Dorsolateral prefrontal cortex (tissue), 122 donors: ENCODE measurements at places on chromosomes 3 and 15.

DNA sequence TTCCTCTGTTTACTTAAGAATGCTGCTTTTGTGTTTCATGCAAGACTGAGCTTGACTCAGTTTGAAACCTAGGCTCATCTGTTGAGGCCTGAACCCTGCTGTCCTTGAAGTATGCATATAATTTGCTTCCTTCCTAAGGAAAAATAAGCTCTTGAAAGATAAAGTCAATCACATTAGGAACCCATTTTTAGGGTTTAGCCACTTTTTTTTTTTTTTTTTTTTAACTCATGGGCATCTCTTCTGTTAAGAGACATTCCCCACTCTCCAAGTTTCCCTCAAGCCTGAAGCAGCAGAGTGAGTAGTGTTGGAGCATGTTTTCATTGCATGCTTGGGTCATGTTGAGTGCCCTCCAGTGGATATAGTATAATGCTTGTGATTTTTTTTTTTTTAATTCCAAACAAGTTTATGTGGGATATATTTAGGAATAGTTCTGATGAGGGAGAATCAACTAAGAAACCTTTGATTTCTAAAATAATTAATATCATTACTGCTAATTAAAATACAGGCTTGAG is 3.6 kb downstream of the CTNNB1 start:
- DNase-seq: no peak

DNA sequence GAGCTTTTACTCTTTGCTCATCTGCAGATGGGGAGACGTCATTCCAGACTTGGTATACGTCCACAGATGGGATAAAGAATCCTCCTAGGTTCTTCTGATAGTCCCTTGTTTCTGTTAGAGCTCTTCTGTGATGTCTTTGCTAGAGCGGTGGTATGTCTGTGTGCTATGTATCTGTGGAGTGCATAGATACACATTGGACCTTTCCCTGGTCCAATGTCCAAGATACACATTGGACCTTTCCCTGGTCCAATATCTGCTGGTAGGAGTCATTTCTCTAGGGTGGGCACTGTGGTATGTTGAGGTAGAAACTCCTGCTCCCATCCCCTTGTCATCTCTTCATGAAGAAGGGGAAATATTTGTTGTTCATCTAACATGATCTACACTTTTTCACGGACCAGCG is 47.5 kb upstream of the LPP start:
- no peak for DNase-seq

- DNase-seq: no peak
These were observed 11.8 kb downstream of the ZBTB47 start for GRCh38 chr3:42665050-42665878.

- no peak for DNase-seq
These were observed 231.4 kb downstream of the TIGIT start for GRCh38 chr3:114525278-114525677.

DNA sequence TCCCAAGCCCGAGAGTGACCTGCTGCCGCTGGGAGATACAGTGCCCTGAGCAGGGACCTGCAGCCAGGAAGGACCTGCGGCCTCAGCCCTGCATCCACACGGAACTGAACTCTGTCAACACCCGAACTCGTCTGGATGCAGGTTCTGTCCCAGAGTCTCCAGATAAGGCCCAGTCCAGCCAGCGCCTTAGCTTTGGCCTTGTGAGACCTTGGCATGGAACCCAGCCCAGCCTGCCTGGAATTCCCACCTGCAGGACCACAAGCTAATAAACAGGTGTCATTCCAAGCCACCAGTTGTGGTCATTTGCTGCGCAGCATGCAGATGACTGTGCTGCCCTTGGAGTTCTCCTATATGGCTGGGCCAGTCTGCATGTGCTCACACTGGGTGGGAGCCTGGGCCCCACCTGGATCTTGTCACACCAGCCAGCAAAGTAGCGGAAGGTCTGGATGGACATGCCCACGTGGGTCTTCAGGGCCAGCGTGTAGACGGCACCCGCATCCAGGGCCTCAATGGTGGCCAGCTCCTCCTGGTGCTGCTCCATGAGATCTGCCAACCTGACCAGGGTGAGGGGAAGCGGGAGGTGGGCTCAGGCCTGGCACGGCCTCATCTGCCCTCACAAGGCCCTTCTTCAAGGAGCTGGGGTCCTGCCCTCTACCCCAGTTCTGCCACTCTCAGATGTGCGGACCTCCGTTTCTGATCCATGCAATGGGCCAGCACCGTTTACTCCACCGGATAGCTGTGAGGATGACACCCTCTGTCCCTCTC is 47.2 kb upstream of the SLC41A3 start:
- peak; percentile 25 for DNase-seq

- no peak for DNase-seq
These were observed 72.1 kb upstream of the OXTR start for GRCh38 chr3:8841472-8841871.

DNA sequence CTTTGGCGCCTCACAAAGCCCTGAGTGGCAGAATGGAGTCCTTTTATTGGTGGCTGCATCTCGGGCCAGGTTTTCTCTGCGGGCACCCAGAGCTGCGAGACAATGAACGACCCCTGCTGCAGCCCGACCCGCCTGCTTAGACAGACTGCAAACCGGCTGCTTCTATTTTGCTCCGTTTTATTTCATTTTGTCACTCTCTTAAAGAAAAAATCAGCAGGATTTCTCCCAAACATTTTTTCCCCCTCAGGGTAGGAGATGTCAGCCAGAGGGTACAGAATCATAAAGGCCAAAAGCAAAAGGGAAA is 64.8 kb downstream of the OXNAD1 start:
- DNase-seq: peak; percentile 45

DNA sequence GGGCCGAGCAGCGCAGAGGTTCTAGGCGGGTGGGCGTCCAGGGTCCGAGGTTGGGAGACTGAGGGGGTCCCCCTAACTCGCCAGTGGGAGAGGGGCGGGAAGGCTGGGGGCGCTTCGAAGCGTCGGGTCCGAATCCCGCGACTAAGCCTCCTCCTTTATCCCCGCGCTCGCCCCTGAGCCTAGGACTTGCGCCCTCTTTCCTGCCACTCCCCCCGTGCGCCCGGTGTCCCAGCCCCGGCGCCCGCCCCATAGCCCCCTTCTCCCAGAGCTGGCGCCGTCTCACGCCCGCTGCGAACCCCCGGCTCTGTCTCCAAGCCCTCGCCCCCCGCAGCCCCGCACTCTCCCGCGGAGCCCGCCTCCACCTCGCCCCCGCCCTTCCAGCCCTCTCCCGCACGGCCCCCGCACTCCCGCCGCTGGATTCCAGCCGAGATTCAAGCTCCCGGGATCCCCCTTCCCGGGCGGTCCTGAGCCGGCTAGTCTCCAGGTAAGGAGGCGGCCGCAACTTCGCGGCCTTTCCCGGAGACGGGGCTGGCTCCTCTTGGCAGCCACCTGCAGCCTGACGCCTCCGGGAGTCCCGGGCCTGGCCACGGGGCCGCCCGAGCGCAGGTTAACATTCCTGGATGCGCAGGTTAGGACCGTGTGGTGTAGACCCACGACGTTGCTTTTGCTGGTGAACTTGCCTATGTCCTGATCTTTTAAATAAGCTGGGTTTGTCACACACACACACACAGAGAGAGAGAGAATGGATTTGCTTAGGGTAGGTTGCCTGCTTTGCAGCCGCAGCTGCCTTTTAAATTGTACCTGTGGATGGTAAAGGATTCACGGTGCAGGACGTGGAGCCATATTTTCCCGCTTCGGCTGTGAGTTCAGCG is 563 bp downstream of the PXYLP1 start:
- DNase-seq: no peak

DNA sequence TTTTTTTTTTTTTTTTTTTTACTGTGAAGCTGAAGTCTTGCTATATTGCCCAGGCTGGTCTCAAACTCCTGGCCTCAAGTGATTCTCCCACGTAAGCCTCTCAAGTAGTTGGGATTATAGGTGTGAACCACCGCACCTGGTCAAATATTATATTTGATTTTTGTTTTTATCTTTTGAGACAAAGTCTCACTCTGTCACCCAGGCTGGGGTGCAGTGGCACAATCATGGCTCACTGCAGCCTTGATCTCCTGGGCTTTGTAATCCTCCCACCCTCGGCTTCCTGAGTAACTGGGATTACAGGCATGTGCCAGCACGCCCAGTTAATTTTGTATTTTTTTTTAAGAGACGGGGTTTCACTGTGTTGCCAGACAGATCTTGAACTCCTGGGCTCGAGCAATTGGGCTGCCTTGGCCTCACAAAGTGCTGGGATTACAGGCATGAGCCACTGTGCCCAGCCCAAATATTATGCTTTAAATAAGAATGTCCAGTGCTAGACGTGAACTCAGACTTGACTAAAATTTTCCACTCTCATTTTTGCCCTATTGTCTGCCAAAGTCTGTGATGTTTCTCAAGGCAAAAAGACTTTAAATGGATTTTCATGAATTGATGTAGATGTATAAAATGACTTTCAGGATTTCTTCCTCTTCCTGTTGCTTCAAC is 33.4 kb upstream of the CRBN start:
- DNase-seq: no peak

DNA sequence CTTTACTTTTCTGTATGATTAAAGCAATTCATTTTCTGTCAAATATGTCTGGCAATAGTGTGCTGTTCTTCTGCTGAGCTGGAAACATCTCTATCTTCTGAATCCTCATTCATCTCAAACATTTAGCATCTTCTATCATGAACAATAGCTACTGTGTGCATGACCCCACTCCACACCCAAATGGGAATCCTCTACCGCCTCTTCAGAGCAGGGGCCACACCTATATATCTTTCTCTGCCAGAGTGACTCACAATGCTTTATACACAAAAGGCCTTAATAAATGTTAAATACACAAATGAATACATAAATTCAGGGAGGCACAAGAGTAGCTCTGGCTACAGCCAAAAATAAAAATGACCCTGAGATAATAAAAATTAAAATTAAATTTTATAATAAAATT is 8.0 kb downstream of the ALDH1A2 start:
- DNase-seq: no peak

GRCh38 chr3:59502806-59503205 is 453.0 kb upstream of the CFAP20DC start:
- DNase-seq: no peak

- DNase-seq: no peak
These were observed 63.0 kb downstream of the NCEH1 start for GRCh38 chr3:172647823-172648222.

- DNase-seq: no peak
These were observed 69.0 kb downstream of the CHD2 start for GRCh38 chr15:92968926-92969651.

DNA sequence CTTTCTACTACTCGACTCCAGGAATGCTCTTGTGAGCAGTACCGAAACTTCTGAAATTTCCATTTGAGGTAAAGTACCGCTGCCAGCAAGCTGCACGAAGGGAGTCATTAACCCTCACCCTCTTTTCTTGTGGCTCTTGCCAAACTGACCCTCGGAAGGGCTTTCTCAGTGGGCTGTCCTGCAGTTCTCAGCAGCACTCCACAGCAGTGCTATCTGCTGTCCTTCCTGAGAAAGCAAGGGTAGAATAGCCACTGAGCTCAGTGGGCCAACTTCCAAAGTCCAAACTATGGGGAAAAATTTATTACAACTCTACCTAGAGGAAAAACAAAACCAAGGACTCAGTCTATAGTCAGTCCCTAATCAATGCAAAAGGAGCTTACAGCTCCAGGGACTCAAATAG is 38.5 kb upstream of the COL8A1 start:
- DNase-seq: no peak

GRCh38 chr3:150605998-150606641 is 3.0 kb downstream of the SELENOT start:
- no peak for DNase-seq

- no peak for DNase-seq
These were observed 114.4 kb downstream of the NTRK3 start for GRCh38 chr15:88142121-88142520.

GRCh38 chr15:69585937-69586336 is 133.3 kb downstream of the RPLP1 start:
- DNase-seq: no peak

- no peak for DNase-seq
These were observed 5.6 kb downstream of the TERC start for GRCh38 chr3:169759256-169759655.

DNA sequence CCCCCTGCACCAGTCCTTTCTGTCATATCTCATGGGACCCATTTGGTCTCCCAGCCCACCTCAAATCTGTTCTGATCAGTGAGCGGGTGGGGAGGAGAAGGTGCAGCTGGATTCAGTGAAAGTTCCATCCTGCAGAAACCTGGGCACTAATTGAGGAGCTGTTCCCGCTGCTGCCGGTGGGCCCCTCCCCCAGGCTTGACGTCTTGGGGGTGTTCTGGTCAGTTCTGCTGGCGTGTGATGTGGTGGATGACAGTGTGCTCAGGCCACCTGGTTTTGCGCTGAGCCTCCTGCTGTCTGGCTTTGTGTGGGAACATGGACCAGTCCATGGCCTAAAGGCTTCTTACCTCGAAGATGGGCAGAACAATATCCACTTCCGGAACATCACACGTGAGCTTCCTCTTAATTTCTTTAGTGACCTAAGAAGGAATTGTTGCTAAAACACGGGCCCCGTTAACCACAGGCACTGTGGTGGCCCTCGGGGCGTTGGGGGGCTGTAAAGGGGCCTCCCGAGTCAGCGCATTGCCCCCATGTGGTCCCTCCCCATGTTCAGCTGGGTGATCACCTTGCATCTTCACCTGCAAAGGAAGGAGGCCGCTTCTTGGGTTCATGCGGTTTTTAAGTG is 59.7 kb downstream of the RGMA start:
- no peak for DNase-seq

GRCh38 chr3:176328198-176328597 is 869.1 kb downstream of the TBL1XR1 start:
- DNase-seq: no peak

GRCh38 chr3:180335050-180335449 is 266.9 kb upstream of the TTC14 start:
- no peak for DNase-seq

GRCh38 chr3:4846543-4846942 is 132.7 kb upstream of the BHLHE40 start:
- DNase-seq: no peak

DNA sequence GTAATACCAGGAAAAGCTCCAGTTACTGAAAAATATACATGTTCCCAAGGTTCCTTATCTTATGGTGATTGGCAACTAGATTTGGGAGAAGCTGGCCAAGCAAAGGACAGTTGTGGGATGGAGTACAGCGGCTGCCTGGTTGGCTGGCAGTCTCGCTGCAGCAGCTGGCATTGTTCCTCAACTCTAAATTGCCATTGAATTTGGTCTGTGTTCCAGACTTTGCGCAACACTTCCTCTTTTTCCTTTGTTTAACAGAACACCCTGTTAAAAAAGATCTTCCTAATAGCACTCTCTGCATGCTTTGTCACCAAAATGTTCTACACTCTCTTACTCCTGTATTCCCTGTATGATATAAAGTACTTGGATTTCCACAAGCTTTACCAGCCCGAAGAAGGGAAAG is 420.6 kb upstream of the RBMS3 start:
- no peak for DNase-seq

GRCh38 chr3:22691856-22692628 is 511.1 kb upstream of the UBE2E2 start:
- no peak for DNase-seq

DNA sequence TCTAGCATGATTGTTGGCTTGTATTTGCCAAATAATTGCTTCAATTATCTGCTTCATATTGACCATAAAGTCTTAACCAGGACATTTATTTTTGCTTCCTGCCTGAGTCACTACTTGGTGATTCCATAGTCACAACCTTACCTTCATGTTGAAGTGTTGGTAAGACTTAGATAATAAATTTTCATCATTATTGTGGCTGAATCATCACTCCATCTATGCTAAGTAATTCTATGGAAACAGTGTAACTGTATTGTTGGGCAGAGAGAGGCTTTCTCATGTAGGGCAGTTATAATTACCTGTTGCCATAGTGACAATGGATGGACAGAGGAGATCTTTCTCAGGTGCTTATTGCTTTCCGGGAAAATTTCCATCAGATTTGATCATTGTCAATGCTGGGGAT is 330.7 kb upstream of the LRRC3B start:
- no peak for DNase-seq
